ENCODE measurements at places on chromosomes 11 and 22. TPM values are rescaled to one million over a fixed set of nuclear protein-coding genes. Genes with fewer than 3 reads are reported as not detected.
A peak's percentile ranks its signal among the peaks of the same experiment; 100 is the strongest.

DNA sequence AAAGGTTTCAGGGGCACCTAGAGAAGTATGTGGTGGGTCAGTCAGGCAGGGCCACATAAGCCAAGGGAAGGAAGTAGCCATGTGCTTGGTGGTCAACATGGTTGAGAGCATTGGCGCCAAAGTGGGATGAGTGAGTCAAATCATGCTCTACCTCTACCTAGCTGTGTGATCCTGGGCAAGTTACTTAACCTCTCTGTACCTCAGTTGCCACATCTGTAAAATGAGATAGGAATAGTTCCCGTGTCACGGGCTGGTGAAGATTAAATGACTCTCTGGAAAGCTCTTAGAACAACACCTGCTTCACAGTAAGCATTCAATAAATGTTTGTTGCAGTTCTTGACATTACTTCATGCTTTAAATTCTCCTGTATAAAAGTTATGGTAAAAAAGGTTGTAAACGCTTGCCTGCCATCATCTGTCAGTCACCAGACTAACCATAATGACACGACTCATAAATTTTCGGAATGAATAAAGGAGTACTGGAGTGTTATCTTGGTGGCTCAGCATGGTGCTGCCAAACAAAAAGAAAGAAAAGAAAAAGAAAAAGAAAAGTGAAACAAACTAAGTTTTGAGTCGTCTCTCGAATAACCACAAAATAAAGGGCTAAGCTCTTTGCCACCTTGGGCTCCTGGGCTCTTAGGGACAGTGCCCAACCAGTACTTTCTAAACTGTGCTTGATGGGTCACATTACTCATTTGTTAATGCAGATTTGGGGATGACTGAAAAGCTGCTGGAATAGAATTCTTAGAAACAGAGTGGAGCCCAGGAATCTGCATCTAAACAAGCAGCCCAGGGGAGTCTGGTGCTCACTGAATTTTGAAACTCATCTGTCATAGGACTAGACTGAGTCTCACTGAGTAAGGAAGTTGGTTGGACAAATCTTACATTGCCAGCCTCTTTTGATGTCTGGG, 107.6 kb downstream of the LDLRAD3 start:
- peaks cover 6% of the 10 kb centered on the region for H3K36me3 ChIP-seq
- DNase-seq, result no peak
- no peaks in the 10 kb centered on the region for H3K27me3 ChIP-seq

- H3K4me1 ChIP-seq, result no peaks in the 10 kb centered on the region
- no peak overlapping the region for H3K27ac ChIP-seq
- H3K36me3 ChIP-seq, result peaks cover 7% of the 10 kb centered on the region
- peak; percentile 79 for DNase-seq
- no peak overlapping the region for H3K4me3 ChIP-seq
Measured at GRCh38 chr11:124961972-124962609, 8.1 kb downstream of the CCDC15 start.

DNA sequence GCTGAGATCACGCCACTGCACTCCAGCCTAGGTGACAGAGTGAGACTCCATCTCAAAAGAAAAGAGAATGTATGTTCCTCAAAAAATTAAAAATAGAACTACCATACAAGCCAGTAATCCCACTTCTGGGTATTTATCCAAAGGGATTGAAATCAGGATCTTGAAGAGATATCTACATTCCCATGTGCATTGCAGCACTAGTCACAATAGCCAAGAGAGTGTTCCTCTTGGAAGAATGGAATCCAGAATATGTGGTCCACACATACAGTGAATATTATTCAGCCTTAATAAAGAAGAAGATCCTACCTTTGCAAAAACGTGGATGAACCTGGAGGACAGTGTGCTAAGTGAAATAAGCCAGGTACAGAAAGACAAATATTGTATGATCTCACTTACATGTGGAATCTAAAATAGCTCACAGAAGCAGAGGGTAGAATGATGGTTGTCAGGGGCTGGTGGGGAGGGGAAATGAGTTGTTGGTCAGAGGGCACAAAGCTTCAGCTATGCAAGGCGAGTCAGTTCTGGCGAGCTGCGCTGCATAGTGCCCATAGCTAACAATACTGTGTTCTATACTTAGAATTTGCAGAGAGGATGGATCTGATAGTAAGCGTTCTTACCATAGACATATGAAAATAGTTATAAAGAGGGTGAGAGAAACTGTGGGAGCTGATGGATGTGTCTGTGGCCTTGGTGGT, 32.1 kb downstream of the GRIK4 start:
- no peak overlapping the region for H3K27ac ChIP-seq
- H3K27me3 ChIP-seq, result peaks cover 6% of the 10 kb centered on the region
- H3K4me3 ChIP-seq, result no peak overlapping the region
- no peaks in the 10 kb centered on the region for H3K36me3 ChIP-seq
- DNase-seq, result no peak
- peaks cover 29% of the 10 kb centered on the region for H3K4me1 ChIP-seq

- H3K36me3 ChIP-seq, result no peaks in the 10 kb centered on the region
- H3K4me1 ChIP-seq, result no peaks in the 10 kb centered on the region
- H3K27ac ChIP-seq, result no peak overlapping the region
- peaks cover 5% of the 10 kb centered on the region for H3K27me3 ChIP-seq
Measured at GRCh38 chr11:15943418-15944197, 412.7 kb downstream of the SOX6 start.

DNA sequence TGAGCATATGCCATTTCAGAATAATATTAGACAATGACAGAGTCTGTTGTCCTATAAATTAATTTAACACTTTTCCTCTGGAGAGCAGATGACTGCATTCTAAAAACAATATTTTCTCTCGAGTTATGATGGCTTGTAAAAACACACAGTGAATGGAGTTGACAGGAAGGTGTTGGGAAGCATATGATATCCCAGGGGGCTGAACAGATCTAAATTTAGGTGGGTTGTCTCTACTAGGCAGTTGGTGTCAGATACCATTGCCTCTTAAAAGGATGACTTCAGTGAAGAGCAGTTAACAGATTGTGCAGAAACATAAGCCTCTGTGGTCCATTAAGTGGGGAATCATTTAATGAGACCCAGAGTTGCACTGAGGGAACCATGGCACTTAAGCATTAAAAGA, 30.7 kb downstream of the SVIP start:
- no peaks in the 10 kb centered on the region for H3K36me3 ChIP-seq
- H3K4me1 ChIP-seq, result no peaks in the 10 kb centered on the region
- no peak for DNase-seq
- H3K4me3 ChIP-seq, result no peak overlapping the region
- no peaks in the 10 kb centered on the region for H3K27me3 ChIP-seq

GRCh38 chr22:46738647-46739093, 618 bp upstream of the CERK start:
- no peaks in the 10 kb centered on the region for H3K36me3 ChIP-seq
- DNase-seq, result peak; percentile 41
- H3K4me3 ChIP-seq, result peak overlapping the region; percentile 88
- H3K4me1 ChIP-seq, result peaks cover 46% of the 10 kb centered on the region

Gene MAP6
- total RNA-seq, result 3.2 TPM

Data from HFFc6 (cell line).